Astrocyte (in vitro differentiated cells and primary cell): ENCODE measurements at places on chromosomes 7 and 10. TPM values are rescaled to one million over a fixed set of nuclear protein-coding genes. Genes with fewer than 3 reads are reported as not detected.

DNA sequence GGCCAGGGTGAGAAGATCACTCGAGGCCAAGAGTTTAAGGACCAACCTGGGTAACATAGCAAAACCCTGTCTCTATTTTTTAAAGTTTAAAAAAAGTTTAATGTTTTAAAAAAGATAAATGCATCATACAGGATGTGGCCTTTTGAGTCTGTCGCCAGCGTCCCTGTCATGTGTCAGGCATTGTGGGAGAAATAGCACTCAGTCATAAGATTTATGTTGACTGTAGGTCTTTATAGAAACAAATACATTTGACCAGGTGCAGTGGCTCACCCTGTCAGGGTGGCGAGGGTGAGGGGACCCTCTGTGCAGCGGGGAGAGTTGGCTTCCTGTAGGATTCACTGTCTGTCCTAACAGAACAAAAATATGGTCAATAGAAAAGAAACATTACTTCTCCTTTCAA, 63.5 kb upstream of the SH2B2 start:
- no peak for DNase-seq

- DNase-seq, result no peak
These were observed 109.9 kb downstream of the SLC25A13 start for GRCh38 chr7:96211954-96212353.

EMX2 gene
- total RNA-seq, result not detected in 2 replicates

INHBA gene
- 103 and 164 TPM in 2 replicates for total RNA-seq

DNA sequence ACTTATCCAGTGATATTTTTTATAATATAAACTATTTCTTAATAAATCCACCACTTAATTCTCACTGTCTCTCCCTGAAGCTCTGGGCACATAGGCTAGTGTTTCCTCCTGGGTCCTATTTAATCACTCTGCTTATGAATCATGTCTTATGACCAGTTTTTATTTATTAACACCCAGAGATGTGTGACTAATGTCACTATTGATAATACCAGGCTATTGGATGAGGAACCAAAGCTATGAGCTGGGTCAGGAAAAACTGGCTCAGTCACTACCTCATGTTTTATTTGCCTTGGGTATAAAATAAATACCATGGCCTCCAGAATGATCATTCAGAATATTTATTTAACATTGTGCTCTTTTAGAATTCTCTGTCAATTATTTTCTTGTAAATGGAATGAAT, 5.2 kb downstream of the SEMA3E start:
- no peak for DNase-seq

GRCh38 chr10:71265201-71265575, 52.8 kb downstream of the UNC5B start:
- no peak for DNase-seq

EPO gene
- not detected in 2 replicates for total RNA-seq

SERPINE1 gene
- 1,303 and 1,496 TPM in 2 replicates for total RNA-seq

GALNT17 gene
- total RNA-seq, result 5.7 and 7.8 TPM in 2 replicates

DNA sequence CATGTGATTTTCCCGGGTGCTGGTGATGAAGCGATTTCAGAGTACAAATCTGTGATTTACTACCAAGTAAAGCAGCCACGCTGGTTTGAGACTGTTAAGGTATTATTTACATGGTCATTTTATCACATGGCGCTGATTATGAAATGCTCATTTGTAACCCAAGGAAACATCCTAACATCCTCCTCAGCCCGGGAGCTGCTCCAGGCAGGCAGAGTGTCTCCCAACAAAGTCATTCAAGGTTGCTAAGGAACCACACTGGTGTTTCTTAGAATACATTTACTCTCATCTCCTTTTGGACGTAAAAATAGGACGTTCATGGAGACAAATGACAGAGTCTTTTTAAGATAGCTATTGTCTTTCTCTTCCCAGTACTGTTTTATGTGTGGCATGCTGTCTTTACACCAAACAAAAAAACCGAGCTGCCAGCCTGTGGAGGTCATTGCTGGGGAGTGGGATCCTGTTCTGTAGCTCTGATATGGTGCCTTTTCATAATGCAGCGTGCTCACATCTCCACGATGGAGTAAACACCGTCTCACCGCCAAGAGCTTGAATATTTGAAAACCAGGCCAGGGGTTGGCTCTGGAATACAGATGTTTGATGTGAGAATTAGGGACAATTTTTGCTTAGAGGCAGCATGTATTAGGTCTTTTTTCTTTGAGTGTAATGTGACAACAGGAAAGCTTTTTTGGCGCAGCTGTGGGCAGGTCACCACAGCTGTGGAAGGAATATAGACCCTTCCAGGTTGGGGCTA, 119.6 kb downstream of the DOCK1 start:
- DNase-seq, result no peak

GRCh38 chr10:60175441-60175971, 214.2 kb downstream of the ANK3 start:
- DNase-seq, result peak; percentile 21

ZKSCAN1 gene
- 70.3 and 70.8 TPM in 2 replicates for total RNA-seq

TNS3 gene
- total RNA-seq, result 92.9 and 105 TPM in 2 replicates

- DNase-seq, result peak; percentile 30
These were observed 90.5 kb upstream of the SVIL start for GRCh38 chr10:29725133-29725720.

CYP26C1 gene
- total RNA-seq, result not detected in 2 replicates

MEST gene
- 170 and 214 TPM in 2 replicates for total RNA-seq

GRCh38 chr10:53115660-53116059, 343.1 kb upstream of the MBL2 start:
- no peak for DNase-seq

CLRN3 gene
- total RNA-seq, result not detected in 2 replicates
